ENCODE measurements at places on chromosomes 2 and 18.

DNA sequence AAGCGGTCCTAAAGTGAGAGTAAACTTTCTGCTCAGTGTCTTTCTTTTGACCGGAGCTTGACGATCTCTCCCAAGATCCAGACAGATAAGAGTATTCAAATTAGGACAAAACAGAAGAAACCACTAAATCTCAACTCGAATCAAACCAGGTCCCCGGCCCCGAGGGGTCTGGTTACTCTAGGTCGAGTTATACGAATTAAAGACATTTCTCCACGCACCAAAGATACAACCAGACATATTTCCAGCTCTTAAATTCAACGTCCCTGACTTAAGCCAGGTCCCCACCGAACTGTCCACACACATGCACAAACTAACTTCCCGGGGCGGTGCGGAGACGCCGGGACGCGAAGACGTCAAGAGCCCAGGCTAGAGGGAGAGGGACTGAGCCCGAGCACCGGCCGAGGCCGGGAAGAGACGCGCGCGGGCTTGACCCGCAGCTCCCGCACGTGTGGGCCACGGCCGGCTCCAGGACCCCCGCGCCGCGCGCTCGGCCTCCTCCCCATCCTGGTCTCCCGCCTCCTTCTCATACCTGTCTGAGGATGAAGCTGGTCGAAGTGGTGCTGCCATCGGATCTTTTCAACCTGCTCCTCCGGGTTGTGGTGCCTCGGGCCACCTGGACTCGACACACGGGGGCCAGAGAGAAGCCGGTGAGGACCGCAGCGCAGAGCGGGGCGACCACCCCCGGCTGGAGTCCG is 896 bp downstream of the CACNB4 start:
- DNase-seq: peak; percentile 31

DNA sequence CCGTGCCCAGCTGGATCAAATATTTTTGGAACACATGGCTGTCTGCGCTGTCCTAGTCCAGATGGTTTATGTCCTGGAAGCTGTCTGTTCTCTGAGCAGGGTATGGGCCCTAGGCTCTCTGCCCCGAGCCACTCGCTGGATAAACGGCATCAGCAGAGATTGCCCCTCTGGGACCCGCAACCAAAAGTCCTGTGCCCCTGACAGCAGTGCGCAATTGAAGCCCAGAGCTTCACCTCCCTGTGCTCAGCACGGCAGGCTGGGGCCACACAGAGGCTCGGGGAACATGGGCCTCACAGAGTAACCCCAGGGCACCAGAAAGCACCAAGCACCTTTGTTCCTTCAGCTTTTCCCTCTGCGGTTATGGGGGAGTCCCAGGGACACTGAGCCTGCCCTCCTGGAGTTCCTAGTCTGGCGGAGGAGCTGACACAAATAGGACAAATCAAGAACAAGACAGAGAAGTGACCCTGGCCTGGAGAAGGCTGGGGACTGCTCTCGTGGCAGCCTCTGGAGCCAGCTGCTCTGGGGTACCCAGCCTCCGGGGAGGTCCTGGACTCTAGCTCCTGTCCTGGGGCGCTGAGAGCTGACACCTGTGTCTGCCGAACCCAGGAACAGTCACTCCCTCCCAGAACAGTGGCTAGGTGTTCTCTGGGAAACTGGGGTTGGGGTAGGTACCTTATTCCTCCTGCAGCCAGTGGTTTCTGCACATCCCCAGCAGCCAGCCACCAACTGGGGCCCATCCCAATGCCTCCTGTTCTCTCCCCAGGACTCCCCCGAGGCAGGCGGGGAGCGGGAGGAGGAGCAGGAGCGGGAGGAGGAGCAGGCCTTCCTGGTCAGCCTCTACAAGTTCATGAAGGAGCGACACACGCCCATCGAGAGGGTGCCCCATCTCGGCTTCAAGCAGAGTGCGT is 12.3 kb downstream of the ARID5A start:
- DNase-seq: no peak

DNA sequence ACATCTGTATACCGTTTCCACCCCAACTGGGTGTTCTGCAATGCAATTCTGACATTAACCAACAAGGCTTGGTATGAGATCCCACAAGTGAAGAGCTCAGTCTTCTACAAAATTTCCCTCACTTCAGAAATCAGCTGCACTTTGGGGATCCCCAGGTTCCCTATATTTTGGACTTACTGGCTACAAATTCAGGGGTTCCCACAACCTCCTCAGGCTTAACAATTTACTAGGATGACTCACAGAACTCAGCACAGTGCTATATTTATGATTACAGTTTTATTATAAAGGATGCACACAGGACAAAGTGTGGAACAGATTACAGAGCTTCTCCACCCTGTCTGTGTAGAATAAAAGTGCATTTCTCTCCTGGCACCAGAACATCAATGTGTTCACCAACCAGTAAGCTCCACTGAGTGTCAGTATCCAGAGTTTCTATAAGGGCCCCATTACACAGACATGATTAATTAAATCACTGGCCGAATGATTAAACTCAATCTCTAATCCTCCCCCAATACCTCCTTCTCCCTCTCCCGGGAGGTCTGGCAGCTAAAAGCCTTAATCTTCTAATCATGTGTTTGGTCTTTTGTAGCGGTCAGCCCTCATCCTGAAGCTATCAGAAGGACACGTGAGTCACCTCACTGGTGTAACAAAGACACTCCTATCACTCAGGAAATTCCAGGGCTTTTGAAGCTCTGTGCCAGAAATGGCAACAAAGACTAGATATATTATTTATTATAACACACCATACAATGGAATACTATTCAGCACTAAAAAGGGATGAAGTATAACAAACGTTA is 84.6 kb downstream of the SLC66A3 start:
- DNase-seq: no peak

DNA sequence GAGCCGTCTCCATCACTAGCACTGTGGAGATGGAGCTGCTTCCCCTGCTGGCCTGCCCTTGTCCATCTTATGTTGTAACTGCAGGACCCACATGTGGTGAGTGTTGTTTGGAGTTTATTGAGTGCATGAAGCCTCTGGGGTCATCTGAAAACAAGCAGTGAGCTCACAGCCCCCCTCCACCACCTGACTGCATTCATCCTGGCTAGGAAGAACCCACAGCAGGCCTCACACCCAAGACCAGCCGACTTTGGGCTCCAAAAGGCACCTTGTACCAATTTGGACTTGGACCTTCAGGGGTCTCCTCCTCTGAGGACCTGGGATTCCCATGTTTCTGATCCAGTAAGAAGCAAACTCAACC is 116.1 kb downstream of the TWIST2 start:
- no peak for DNase-seq

- no peak for DNase-seq
Observed at GRCh38 chr2:178159966-178160365, 34.3 kb upstream of the OSBPL6 start.

GRCh38 chr18:61833978-61834377 is 58.8 kb downstream of the RNF152 start:
- no peak for DNase-seq

GRCh38 chr18:50875966-50876536 is 2.9 kb upstream of the ME2 start:
- no peak for DNase-seq

DNA sequence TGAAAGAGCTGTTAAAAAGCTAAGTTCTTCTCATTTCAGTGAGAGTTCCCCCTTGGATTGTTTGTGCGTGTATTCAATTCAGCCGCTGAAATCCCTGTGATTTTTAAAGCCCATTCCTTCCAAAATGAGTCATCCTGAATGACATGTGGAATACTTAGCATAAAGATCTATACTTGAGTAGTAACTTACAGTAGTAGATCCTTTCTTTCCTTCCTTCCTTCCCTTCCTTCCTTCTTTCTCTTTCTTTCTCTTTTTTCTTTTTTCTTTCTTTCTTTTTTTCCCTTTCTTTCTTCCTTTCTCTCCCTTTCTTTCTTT is 18.2 kb upstream of the SOX11 start:
- no peak for DNase-seq

- peak; percentile 5 for DNase-seq
Observed at GRCh38 chr2:30584116-30584515, 137.1 kb downstream of the LCLAT1 start.

DNA sequence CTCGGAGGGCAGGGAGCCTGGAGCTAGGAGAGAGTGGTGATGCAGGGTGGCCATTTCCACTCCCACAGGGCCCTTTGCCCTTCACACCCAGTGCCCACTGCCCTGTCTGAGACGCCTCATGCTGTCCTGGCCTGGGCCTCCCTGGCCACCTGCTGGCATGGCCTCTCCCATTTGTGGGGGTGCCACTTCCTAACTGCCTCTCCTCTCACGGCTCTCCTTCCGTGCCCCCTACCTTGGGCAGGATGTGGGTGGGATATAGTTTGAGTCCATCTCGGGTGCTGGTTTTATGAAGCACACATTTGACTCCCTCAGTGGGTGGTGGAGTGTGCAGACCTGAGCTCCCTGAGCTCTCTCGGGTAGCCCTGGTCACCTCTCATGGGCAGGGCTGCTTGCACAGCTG is 46.0 kb downstream of the DGKD start:
- no peak for DNase-seq

GRCh38 chr2:6946722-6947121 is 29.5 kb downstream of the RNF144A start:
- DNase-seq: no peak

GRCh38 chr2:164722616-164723338 is 101.5 kb upstream of the GRB14 start:
- DNase-seq: no peak

- DNase-seq: no peak
Observed at GRCh38 chr2:162025121-162025911, 48.7 kb downstream of the DPP4 start.

DNA sequence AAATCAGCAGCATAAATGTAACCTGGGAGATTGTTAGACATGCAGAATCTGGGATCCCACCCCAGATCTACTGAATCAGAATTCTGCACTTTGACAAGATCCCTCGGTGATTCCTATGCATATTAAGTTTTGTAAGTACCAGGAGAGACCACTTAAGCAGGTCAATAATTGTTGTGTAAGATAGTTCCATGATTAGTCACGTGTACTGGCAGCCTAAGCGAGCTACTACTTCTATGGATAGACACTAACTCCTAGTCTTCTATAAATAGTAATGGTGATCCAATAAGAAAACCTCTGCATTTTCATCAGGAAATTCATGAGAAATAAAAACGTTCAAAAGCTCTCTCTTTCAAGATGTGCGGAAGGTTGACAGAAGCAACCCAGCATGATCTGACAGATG is 988.2 kb upstream of the CHAC2 start:
- no peak for DNase-seq

DNA sequence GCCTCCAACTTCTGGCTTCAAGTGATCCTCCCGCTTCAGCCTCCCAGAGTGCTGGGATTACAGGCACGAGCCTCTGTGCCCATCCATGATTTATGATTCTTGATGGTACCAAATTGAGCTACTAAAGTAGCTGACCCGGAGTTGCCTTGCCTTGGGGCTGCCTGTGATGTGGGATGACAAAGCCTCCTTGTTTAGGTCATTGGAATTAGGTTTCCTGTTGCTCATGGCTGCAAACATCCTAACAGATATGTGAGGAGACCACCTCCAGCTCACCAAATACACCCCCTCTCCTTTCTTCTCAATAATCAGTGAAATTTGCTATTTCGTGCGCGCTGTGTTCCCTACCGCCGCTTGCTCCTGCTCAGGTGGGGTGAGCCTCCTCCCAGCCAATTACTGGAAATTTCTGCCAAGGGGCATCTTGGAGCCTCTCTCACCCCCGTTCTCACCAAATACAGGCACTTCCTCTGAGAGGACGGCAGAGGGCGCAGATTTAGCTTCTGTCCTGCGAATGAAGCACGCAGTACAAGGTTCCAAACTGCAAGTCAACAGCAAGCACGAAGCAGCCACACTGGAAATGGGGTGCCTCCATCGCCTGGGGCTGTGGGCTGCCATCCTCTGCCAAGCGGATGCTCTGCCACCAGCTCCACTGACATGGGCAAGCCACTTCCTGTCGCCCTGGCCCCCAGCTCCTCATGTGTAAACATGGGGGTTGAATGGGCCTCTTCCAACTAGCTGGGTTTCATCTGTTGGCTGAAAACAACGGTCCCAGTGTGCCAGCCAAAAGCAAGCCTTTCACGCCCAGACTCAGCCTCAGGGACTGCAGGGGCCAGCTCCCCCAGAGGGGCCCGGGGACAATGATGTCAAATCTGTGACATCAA is 71.7 kb downstream of the NCAPH start:
- peak; percentile 67 for DNase-seq

DNA sequence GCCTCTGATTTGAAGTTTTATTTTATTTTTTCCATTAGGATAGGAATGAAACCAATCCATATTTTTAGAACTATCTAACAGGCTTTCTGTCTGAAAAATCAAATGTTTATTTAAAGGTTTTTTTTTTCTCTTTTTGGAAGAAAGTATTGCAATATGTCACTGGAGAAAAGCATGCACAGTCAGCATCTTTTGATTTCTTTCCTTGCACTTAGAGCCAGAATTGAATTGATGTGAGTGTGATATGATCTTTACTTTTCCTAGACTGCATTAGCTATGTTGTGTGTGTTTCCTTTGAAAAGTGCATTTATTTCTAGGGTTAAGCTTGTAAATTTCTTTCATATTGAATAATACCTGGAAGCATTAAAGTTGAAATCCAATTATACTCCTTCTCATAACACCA is 87.6 kb downstream of the ASXL3 start:
- DNase-seq: no peak

DNA sequence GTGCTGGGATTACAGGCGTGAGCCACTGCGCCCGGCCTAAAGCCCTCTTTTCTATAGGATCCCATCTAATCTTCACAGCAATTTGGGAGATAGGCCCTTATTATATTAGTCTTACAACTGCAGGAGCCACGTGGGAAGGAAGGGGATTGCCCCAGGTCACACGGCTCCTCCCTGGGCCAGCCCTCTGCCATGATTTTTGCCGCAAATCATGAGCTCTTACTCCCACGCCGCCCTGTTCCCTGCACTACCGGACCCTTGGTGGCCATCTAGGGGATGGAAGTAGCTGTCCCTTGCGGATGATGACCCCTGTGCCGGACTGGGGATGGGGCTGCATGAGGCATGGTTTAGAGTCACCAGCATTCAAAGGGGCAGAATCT is 28.4 kb upstream of the PTMA start:
- DNase-seq: no peak

- DNase-seq: no peak
Observed at GRCh38 chr2:189439342-189439741, 1.9 kb upstream of the WDR75 start.

DNA sequence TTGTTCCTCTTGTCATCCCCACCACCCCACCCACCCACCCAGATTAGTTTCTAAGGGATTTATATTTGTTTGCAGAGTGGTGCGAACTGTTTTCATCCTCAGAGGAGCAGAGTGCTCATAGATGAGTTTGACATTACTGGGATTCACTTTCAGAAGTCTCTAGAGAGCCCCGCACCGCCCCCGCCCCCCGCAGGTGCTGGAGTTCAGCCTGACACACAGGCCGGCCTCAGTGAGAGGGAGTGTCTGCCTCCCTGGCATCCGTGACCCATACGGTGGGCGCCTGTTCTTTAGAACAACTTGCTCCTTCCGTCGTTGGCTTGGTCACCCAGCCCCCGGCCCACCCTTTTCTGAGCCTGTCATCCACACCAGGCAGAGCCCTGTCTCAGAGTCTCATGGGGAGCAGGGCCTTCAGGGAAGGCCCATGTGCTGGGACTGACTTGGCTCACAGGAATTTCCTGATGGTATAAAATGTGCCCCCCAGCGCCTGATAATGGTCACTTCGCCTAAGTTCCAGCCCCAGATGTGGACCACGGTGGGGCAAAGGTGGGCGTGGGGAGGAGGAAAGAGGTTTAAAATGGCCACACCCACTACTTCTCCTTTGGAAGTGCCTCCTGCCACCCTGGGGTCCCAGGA is 44.3 kb downstream of the HPCAL1 start:
- no peak for DNase-seq

Measured in GM19239 (cell line).